ENCODE measurements at places on chromosomes 7 and 10. TPM values are rescaled to one million over a fixed set of nuclear protein-coding genes. Genes with fewer than 3 reads are reported as not detected.

DNA sequence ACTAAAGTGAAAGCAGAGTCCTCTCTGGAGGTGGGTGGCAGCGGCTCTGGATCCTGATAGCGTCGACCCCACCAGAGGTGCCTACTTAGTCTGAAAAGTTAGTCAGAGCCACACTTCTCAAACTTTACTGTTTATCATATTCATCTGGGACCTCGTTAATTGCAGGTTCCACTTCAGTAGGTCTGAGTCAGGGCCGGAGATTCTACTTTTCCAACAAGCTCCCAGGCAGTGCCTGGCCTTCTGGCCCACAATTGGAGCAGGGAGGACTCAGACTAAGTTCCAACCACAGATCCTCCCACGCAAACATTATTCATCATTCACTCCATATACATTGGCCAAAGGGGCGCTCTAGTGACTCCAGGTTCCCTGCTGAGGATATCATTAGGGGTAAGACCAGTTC, 78.1 kb downstream of the VSTM4 start:
- no peak for DNase-seq

GRCh38 chr10:119658274-119658673, 7.1 kb downstream of the BAG3 start:
- DNase-seq = peak; percentile 64

VSTM4 gene
- 4.4 TPM for polyA plus RNA-seq

GRCh38 chr7:6438427-6438826, 9.3 kb downstream of the DAGLB start:
- DNase-seq = no peak

SEMA3E gene
- polyA plus RNA-seq = not detected

GRCh38 chr7:138465046-138465445, 5.0 kb downstream of the TRIM24 start:
- DNase-seq = no peak

- no peak for DNase-seq
Measured at GRCh38 chr10:128286762-128287500, 160.7 kb upstream of the MKI67 start.

DNA sequence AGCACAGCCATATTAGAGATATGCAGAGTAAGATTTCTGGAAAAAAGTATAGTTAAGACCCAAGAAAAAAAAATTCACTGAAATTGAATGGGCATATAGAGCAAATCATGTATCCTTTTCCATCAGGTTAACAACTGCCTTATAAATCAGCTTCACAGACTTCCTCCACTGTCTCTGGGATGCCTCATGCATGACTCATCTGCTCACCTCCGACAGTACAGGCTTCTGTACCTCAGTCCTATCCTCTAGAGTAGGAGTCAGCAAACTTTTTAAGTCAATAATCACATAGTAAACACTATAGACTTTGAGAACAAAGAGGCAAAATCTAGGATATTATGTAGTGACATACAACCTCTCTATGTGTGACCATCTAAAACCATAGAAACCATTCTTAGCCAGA, 211.6 kb upstream of the SP8 start:
- no peak for DNase-seq

OR6B1 gene
- polyA plus RNA-seq = not detected

DNA sequence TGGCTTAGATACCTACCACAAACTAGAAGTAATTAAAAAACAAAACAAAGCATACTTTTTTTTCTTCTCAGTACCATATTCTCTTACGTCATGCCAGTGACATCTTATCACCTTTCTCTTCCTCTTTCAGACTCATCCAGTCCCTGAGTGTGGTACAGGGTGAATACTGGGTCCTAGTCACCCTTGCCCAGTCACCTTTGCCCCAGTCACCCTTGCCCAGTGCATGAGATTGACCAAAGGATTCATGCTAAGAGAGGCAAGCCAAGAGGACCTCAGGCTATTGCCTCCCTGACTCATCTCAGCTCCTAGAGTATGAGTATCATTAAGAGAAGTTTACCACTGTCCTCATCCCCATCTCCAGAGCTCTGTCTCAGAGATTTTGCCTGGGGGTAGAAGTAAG, 10.0 kb upstream of the TSPAN12 start:
- no peak for DNase-seq

- no peak for DNase-seq
Measured at GRCh38 chr10:21060626-21061025, 163.5 kb upstream of the NEBL start.

- DNase-seq = no peak
Measured at GRCh38 chr7:1690359-1690958, 20.4 kb downstream of the ELFN1 start.

ACHE gene
- 0.05 TPM for polyA plus RNA-seq

DNA sequence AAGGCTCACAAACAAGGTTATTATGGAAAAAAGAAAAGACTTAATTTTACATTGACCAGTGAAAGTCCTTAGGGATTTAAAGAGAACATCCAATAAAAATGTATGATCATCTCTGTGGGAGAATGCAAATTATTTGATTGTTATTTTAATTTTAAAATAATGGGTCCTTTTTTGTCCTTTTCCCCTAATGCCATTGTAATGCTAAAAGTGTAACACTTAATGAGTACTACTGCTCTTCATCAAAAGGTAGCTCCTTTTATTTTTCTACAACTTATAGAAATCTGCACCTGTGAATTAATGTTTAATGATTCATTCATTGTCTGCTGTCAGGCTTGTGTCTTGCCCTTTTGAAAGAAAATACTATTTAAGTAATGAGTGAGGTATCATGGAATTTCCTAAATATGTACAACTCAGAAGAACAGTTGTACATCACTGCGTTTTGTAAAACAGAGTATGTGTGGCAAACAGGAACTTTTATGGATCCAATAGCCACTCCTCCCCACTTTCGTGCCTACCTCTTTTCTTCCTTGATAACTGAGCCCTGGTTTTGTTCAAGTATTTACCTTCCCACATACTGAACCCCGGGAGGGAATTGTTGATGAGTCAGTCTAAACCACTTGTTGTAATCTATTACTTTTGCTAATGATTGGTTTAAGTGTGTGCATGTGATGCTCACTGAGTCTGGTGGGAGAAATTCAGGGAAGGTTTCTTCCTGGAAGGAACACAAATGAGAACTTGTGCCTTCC, 19.9 kb upstream of the TRUB1 start:
- no peak for DNase-seq

DNA sequence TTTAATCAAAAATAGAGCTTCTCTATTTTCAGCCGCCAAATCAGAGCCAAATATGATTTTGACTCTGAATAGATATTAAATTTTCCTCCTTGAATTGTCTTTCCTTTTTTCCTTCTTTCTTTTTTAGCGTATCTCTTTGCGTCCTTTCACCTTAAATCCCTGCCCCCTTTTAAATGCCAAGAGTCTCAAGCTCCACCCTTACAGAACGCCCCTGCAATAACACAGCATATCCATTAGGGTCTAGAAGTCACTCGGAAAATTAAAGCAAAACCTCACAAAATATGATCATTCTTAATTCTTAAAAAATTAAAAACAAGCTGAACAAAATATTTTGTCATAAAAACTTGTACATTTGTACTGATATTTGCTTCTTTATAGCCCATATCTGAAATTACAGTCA, 51.3 kb upstream of the GRM8 start:
- no peak for DNase-seq

DNA sequence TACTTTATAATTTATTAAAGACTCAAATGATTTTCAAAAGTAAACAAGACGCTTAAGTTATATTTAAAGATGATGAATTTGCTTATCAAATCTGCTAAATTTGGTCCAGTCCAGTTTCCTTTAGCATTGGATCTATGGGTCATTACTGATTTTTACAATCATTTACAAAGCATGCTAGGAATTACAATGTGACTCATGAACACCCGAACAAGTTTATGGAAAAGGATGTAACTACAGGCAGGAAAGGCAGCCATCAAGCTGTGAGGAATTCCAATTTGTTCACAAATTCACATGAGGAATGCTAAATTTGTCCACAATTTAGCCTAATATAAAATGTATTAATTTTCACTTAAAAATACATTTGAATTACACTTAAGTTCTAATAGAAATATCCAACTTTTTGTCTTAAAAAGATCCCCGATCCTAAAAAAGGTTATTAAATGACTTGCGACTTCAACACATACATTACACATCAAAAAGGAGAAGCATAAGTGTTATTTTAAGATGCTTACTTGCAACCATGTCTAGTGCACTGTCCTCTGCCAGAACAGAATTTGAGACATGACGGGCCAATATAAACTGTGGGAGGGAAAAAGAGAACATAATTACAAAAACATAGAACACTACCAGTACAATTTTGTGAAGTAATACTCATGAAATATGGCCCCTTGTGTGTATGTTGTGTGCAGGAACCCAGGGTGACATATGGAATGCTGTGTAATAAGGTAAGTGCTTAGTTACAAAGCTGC, 194.2 kb upstream of the SLC26A5 start:
- peak; percentile 30 for DNase-seq

GFRA1 gene
- polyA plus RNA-seq = 25.9 TPM

GRCh38 chr7:26368542-26368941, 76.9 kb downstream of the SNX10 start:
- no peak for DNase-seq

DNA sequence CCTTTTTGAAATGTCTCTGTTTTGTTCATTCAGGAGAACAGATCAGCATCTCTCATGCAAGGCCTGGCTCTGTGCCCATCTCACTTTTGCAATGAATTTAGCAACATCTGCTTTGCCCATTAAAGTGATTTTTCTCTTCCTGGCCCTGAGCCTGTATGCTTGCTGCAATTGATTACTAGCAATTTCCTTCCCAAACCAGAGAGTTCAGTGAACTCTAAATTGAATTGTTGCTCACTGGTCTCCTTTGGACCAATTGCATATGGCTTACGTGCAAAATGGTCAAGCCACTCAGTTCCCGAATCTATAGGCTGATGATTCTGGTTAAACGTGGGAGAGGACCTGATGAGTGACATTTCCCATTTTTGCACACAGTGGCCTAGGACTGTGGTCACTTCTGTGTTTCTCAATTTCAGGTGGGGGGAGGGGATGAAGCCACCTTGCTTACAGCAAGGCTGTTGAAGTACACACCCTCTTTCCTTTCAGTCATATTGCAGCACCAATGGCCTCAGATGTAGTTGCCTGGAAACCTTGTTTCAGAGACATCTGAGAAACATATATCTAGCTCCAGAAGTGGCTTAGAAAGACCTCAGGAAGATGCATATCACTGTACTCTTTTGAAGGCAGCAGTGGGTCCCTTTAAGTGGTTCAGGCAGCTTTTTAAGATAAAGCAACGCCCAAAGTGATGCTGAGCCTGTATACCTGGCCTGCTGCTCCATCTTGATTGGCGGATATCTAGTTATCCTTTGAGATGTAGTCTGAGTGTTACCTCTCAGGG, 201.4 kb downstream of the PTEN start:
- DNase-seq = no peak

DGKB gene
- 0.09 TPM for polyA plus RNA-seq

C10orf71 gene
- polyA plus RNA-seq = not detected

DNA sequence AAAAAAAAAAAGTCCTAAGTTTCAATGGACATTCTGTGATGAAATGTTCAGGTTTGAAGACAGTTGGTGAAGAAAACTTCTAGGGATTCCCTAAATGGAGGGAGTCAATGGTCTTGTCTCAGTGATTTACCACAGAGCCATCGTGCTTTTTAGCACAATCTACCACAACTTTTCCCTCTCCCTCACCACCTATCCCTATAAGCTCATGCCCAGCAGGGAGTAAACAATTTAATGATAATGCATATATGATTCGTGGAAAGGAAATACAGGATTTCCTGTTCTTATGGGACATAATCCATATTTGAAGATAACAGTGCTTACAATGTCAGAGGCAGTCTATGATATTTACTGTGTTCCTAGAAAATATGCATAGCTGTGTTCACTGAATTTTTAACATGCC, 38.4 kb upstream of the CD36 start:
- no peak for DNase-seq

DNA sequence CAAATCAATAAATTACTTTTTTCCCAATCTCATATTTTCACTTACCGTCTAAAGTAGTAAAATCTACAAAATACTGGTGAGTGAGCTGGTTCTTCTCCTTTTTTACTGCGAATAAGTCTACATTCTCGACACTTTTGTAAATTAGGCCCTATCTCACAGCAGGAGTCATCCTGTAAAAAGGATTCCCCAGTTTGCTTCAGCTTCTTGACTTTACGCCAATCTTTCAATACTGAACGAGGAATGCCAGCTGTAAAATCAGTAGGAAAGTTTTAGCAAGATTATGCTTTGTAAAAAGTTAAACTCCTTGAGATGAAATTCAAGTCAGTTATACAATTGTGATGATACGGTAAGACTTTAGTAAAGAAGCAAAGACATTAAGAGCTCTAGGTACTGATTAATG, 67.3 kb downstream of the NRBF2 start:
- DNase-seq = no peak

GRM3 gene
- polyA plus RNA-seq = not detected

DNA sequence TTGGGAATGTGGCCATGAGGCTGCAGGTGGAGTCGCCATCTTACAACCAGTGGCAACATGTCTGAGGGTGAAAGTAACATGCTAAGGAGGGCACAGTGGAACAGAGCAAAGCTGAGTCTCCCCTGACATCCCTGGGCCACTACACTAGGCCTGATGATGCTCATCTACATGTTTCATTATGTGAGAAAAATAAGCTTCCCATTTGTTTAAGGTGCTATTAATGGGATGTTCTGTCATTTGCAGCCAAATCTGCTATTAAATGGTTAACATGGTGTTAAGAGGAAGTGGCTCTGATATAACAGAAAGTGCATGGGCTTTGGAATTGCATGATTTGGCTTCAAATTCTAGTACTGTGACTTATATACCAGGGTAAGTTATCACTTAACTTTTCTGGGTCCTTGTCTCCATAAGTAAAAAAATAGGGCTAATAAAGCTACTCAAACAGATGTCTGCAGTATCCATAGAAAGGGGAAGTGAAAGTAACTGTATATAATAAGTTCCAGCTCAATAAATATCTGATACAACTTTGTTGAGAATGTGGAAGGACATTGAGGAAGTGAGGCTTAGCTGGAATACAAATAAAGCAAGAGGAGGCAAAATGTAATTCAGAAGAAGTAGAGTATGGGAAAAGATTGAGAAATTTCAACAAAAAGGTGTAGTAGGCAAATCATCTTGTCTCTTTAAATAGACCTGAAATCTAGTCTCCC, 158.9 kb downstream of the RTKN2 start:
- no peak for DNase-seq

PRPS1L1 gene
- not detected for polyA plus RNA-seq

CPA2 gene
- polyA plus RNA-seq = not detected

Data from BJ (cell line).